ENCODE measurements at places on chromosomes 16 and 17.

GRCh38 chr17:33039874-33040273 is 48.2 kb downstream of the SPACA3 start:
- no peak for DNase-seq

GRCh38 chr17:43880420-43880991 is 26.8 kb downstream of the MPP2 start:
- no peak for DNase-seq

DNA sequence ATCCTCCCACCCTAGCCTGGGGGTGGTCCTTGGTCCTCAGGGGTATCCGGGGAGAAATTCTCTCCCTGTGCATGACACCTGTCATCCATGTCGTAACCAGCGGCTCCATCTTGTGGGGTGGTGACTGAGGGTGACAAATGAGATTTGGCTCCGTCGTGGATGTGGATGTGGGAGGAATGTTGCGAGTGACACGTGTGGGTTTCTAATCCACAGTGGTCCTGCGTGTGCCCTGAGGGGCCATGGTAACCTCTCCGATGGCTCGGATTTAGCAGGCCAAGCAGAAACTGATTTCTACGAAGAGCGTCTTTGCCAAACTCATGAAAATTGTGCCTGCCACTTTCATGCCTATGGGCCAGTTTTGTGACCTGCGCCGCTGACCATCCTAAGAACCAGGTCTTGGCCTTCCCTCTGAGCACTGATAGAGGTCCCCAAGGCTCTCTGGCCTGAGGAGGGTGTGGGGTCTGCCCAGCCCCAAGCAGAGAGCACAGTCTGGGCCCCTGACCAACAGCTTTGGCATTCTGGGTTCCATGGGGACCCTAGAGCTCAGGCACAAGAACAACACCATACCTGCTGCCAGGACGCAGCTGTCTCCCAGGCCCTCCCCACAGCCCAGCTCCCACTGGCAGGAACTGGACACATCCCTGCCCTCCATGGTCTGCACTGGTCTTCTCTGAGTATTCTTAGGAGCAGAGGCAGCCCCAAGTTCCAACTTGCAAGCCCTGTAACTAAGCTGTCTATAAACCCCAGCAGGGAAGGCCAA is 79.0 kb downstream of the AMFR start:
- no peak for DNase-seq

DNA sequence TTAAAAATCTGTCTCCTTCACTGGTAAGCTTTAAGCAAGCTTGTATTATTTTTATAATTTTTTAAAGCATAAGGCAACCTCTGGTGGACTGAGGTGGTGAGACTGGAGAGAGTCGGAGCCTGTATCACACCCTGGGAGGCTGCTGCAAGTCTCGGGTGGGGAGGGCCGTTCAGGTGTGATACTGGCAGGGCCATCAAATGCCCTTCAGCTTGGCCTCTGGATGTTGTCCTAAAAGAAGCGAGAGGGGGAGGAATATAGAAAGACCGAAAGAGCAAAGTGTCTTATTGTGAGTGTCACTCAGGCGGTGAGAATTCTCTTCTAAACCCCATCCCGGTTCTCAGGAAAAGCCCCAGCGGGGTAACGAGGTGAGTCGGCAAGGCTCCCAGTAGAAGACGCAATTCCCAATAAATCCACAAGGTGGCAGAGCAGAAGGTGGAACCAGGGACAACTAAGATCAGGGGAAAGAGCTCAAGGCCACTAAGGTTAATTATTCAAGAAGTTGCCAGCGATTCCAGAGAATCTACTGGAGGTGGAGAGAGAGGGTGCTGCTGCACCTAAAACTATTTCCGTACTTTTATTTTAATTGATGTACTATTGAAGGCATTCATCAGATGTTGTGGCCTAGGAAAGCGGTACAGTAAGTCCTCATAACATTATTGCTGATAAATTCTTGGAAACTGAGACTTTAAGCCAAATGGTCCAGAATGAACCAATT is 14.1 kb downstream of the C17orf67 start:
- DNase-seq: peak; percentile 28

GRCh38 chr16:3637371-3637923 is 17.0 kb upstream of the DNASE1 start:
- no peak for DNase-seq

DNA sequence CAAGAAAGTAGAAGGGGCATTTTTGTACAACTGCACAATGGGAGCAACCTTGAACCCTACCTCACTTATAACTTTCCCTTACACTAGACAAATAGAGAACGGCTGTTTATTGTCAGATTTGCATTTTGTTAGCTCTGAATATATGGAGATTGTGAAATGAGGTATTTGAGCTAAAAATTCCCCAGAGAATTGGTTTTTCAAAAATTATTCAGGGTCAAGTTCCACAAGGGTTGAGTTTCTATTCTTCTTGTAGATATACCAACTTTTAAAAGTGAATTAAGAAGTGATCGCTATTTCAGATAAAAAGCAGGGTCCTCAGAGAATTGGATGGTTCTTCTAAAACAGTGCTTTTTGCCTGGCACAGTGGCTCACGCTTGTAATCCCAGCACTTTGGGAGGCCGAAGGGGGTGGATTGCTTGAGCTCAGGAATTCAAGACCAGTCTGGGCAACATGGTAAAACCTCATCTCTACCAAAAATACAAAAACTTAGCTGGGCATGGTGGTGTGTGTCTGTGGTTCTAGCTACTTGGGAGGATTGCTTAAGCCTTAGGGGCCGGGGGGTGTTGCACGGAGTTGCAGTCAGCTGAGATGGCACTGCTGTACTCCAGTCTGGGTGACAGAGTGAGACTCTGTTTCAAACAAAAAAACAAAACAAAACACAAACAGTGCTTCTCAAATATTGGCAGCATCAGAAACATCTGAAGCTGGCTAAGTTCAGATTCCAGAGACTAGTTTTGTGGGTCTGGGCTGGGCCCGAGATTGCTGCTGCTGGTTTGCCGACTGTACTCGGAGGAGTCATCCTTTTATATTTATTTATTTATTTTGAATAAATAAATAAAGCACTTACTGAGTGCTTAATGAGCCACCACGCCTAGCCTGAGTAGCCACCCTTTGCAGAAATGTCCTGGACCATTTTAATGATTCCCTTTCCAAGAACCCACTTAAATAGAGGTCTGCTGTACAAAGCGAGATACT is 50.9 kb downstream of the PECAM1 start:
- no peak for DNase-seq

GRCh38 chr16:58284469-58284868 is 10.4 kb downstream of the PRSS54 start:
- DNase-seq: no peak
